NCI-H2081 treated with DMSO at 0.1 percent for 48 hours (cell line): ENCODE measurements at places on chromosomes 12 and 14.

- no peak for DNase-seq
Measured at GRCh38 chr12:42812871-42813270, 223.3 kb upstream of the PRICKLE1 start.

GRCh38 chr12:26524862-26525465 is 308.0 kb downstream of the ITPR2 start:
- DNase-seq, result no peak

- DNase-seq, result no peak
Measured at GRCh38 chr14:27072589-27072988, 474.8 kb upstream of the NOVA1 start.

DNA sequence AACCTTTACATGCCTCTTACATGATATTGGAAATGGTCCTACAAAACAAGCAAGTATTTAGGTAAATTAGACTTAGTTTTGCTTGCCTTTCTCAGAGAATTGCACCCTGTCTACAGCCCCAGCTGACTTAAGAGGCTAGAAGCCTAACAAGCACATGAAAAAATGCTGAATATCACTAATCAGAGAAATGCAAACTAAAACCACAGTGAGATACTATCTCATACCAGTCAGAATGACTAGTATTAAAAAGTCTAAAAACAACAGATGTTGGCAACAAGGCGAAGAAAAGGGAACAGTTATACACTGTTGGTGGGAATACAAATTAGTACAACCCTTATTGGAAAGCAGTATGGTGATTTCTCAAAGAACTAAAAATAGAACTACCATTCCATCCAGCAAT is 103.8 kb downstream of the EGLN3 start:
- DNase-seq, result no peak

- no peak for DNase-seq
Measured at GRCh38 chr14:62655166-62655565, 390.1 kb downstream of the KCNH5 start.

DNA sequence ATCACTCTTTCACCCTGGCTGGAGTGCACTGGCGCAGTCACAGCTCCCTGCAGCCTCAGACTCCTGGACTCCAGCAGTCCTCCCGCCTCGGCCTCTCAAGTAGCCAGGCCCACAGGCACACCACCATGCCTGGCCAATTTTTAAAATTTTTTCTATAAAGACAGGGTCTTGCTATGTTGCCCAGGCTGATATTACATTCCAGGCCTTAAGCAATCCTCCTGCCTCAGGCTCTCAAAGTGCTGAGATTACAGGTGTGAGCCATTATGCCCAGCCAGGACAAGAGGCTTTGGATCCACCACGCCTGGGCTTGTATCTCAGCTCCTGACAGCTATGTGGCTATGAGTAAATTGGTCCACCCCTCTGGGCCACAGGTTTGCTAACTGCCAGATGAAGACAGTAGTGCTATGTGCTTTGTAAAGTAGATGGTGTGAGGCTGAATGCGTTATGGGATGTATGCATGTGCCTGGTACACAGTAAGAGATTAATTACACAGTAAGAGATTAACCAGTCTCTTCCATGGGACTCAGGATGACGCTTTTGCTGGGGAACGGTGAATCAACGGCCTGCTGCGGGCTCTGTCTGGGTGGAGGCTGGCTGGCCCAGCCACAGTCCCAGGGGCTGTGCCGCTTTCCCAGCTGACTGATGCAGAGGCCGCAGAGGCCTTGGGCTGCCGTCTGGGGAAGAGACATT is 53.3 kb upstream of the NCOR2 start:
- no peak for DNase-seq
